SJCRH30 (cell line): ENCODE measurements at places on chromosomes 6 and 20. TPM values are rescaled to one million over a fixed set of nuclear protein-coding genes. Genes with fewer than 3 reads are reported as not detected.

SMIM8 gene
- 9.8 and 11.1 TPM in 2 replicates for total RNA-seq

- no peak for DNase-seq
These were observed 10.5 kb downstream of the BCL2L1 start for GRCh38 chr20:31712112-31712553.

- no peak for DNase-seq
These were observed 33.0 kb downstream of the PIGU start for GRCh38 chr20:34643928-34644327.

DNA sequence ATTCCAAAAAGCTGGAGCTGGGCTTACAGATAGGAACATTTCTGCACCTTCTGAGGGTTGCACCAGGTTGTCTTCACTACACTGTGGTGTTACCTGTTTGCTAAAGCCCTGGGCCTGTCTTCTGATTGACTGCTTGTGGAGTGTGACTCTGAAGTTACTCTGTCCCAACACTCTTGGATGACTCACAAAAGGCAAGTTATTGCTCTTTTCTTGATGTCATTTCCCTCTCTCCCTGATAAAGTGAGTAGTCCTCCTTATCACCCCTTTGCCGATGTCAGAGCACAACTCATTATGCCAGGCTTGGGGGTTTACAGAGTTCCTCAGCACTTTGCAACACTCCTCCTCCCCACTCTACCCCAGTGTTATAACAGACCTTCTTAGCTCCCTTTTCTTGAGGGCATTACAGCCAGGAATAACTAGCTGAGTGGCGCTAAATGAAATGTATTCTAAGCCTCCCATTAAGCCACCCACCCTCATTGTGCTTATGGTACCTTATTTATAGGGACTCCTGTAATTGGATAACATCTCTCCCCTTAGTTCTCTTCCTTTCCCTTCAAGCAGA, 36.1 kb upstream of the NKX2-4 start:
- DNase-seq: no peak

- no peak for DNase-seq
These were observed 264.3 kb upstream of the RIMS1 start for GRCh38 chr6:71621918-71622519.

DNA sequence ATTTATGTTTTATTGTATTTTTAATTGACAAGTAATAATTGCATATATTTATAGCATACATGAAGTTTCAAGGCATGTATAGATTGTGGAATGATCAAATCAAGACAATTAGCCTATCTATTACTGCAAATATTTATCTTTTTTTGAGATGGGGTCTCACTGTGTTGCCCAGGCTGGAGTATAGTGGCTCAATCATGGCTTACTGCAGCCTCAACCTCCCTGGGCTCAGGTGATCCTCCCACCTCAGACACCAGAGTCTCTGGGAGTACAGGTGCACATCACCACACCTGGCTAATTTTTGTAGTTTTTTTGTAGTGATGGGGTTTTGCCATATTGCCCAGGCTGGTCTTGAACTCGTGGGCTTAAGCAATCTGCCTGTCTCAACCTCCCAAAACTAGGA, 16.2 kb upstream of the FUCA2 start:
- DNase-seq: no peak
